ENCODE measurements at places on chromosomes 16 and 17. TPM values are rescaled to one million over a fixed set of nuclear protein-coding genes. Genes with fewer than 3 reads are reported as not detected.

DNA sequence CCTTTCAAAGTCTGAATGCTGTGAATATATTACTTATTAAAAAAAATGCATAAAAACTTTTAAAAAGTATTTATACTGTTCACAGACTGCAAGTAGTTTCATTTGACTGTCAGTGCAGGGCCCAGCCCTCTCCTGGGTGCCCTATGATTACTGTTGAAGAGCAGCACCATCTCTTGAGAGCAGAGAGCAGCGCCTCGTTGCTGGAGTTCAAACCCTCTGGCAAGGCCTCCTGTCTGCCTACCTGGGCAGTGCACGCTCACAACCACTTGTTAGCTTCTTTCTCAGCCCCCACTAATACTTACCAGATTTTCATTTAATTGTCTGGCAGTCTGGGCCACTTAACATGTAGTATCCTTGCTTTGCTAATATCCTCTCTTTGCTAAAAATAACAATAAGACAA lies 233.4 kb downstream of the PHKB start:
- H3K4me3 ChIP-seq = no peak overlapping the region
- H3K27me3 ChIP-seq = no peaks in the 10 kb centered on the region
- peaks cover 36% of the 10 kb centered on the region for H3K36me3 ChIP-seq
- H3K27ac ChIP-seq = no peak overlapping the region
- DNase-seq = no peak
- no peaks in the 10 kb centered on the region for H3K4me1 ChIP-seq

DNA sequence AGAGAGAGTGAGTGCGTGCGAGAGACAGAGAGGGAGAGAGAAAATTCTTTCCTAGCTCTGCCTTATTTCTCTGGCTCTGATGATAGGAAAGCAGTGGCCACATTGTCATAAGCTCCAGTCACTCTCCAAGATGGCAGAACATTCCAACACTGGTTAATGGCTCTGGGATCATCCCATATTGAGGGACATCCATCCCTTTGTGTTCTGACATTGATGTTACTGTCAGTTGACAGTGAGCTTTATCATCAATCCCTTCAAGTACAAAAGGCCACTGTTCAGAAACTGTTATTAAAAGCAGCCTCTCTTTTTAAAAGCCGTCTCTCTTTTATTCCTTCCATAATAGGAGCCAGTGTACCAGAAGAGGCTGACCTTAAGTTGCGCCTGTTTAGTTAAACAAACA lies 1084.9 kb upstream of the RBFOX1 start:
- no peaks in the 10 kb centered on the region for H3K27me3 ChIP-seq
- H3K27ac ChIP-seq = no peak overlapping the region
- no peak overlapping the region for H3K4me3 ChIP-seq
- no peaks in the 10 kb centered on the region for H3K36me3 ChIP-seq

- H3K27ac ChIP-seq = no peak overlapping the region
- no peak overlapping the region for H3K4me3 ChIP-seq
- H3K36me3 ChIP-seq = no peaks in the 10 kb centered on the region
- H3K4me1 ChIP-seq = no peaks in the 10 kb centered on the region
- H3K27me3 ChIP-seq = no peaks in the 10 kb centered on the region
Observed at GRCh38 chr17:27906623-27907022, 13.5 kb upstream of the LYRM9 start.

GRCh38 chr16:10896723-10897122 lies 19.7 kb downstream of the CIITA start:
- H3K27me3 ChIP-seq = no peaks in the 10 kb centered on the region
- DNase-seq = no peak
- H3K4me1 ChIP-seq = no peaks in the 10 kb centered on the region
- H3K36me3 ChIP-seq = no peaks in the 10 kb centered on the region
- no peak overlapping the region for H3K4me3 ChIP-seq

DNA sequence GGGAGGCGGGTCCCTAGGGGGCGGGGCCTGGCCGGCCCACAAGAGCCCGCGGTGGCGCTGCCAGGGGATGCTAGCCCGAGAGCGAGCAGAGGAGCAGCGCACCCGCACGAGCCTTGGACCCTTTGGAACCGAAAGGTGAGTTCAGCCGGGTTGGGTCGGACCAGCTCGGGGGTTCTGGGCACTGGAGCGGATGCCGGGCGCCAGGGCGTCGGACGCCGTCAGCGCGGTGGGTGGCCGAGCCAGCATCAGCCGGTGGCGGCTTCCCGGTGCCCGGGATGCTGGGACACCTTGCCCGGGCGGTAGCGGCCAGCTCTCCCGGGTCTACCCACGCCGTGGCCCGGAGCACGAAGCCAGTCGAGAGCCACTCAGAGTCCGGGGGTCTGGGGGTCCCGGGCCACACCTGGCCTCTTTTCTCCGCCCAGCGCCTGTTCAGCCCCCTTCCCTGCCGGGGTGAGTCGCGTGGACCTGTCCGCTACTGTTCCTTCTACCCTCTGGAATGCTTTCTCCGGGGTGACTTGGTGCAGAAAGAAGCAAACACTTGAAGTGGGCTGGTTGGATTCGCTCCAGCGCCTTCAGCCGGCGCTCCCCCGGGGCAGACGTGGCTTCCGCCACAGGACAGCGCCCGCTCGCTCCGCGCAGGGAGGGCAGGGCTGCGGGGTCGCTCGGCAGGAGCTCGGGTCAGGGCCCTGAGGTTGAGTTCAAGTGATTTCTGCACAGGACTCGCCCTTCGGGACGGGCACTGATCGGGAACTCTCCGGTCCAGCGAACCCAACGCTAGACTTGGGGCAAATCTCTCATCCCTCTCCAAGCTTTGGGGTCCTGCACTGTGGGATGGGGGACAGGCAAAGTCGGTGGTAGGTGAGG lies at the start of gene SCNN1G:
Gene SCNN1G, plus strand, starts transcription at position 67 of the 864 bp plus-strand sequence. CDS start 3,527 bp downstream, outside the sequence.
- H3K4me3 ChIP-seq = peak within 1 kb of the TSS; percentile 30
- no peaks in the 10 kb centered on the region for H3K36me3 ChIP-seq
- DNase-seq = no peak
- H3K27me3 ChIP-seq = no peaks in the 10 kb centered on the region
- H3K27ac ChIP-seq = no peak within 1 kb of the TSS
- no peaks in the 10 kb centered on the region for H3K4me1 ChIP-seq

Gene FOXN1
- not detected for total RNA-seq

DNA sequence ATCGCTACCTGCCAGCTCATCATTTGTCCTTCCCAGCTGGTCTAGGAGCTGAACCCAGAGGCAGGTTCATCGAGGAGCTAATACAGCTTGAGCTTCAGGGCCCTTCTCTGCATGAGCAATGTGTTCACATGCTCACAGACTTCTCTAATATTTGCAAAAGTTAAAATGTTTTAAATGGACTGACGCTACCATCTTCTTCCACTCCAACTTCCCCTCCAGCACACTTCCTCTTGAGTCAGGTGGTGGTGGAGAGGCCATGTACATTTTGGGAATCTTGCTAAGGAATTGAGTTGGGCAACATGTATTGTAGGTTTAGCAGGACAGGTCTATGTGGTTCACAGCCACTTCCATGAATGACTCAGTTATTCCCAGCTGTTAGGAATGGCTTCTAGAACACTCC lies 21.6 kb upstream of the RHOT1 start:
- H3K27ac ChIP-seq = no peak overlapping the region
- H3K4me1 ChIP-seq = no peaks in the 10 kb centered on the region
- no peak overlapping the region for H3K4me3 ChIP-seq
- no peak for DNase-seq
- H3K36me3 ChIP-seq = no peaks in the 10 kb centered on the region

GRCh38 chr17:33500151-33500550 lies 207.1 kb upstream of the ASIC2 start:
- no peaks in the 10 kb centered on the region for H3K27me3 ChIP-seq
- H3K27ac ChIP-seq = no peak overlapping the region

- no peaks in the 10 kb centered on the region for H3K4me1 ChIP-seq
- no peak for DNase-seq
- no peaks in the 10 kb centered on the region for H3K36me3 ChIP-seq
- no peak overlapping the region for H3K4me3 ChIP-seq
- H3K27me3 ChIP-seq = no peaks in the 10 kb centered on the region
- H3K27ac ChIP-seq = no peak overlapping the region
Observed at GRCh38 chr16:19281246-19281645, 4.3 kb upstream of the CLEC19A start.

GRCh38 chr16:2981177-2981898 lies 1.1 kb upstream of the PKMYT1 start:
- H3K27ac ChIP-seq = no peak overlapping the region
- no peaks in the 10 kb centered on the region for H3K4me1 ChIP-seq
- no peak overlapping the region for H3K4me3 ChIP-seq
- H3K27me3 ChIP-seq = no peaks in the 10 kb centered on the region
- H3K36me3 ChIP-seq = no peaks in the 10 kb centered on the region

DNA sequence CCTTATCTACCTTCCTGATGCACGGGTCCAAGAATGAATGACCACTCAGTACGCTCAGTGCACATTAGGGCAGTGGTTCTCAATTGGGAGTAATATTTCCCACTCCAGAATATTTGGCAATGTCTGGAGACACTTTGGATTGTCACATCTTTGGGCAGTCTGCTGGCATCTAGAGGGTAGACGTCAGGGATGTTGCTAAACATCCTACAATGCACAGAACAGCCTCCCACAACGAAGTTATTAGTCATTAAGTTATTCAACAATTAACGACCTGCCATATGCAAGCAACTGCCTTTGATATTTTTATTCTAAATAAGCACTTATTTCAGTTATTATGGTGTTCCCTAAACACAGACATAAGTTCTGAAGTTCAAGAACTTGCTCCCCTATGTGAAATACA lies 669.3 kb downstream of the TOX3 start:
- H3K36me3 ChIP-seq = no peaks in the 10 kb centered on the region
- no peaks in the 10 kb centered on the region for H3K27me3 ChIP-seq
- DNase-seq = no peak
- H3K27ac ChIP-seq = no peak overlapping the region
- H3K4me1 ChIP-seq = no peaks in the 10 kb centered on the region

Gene ARL5C
- total RNA-seq = 0.54 TPM

- H3K36me3 ChIP-seq = no peaks in the 10 kb centered on the region
- no peak overlapping the region for H3K4me3 ChIP-seq
- no peaks in the 10 kb centered on the region for H3K27me3 ChIP-seq
- H3K4me1 ChIP-seq = no peaks in the 10 kb centered on the region
- DNase-seq = no peak
- no peak overlapping the region for H3K27ac ChIP-seq
Observed at GRCh38 chr16:84369938-84370627, 1.7 kb downstream of the ATP2C2 start.

DNA sequence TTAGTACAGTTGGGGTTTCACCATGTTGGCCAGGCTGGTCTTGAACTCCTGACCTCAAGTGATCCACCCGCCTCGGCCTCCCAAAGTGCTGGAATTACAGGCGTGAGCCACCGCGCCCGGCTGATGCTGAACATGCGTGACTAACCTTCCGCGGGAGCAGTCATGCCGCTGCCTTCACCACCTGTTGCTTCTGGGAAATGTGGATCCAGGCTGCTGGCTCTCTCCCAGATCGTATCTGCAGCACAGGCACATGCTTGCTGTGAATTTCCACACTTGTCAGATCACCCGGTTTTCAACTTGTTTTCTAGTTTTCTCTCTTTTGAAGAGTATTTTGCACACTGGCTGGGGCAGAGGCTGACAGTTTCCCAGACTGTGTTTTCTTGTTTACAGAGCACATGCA lies 97.9 kb downstream of the ADCY9 start:
- H3K4me3 ChIP-seq = no peak overlapping the region
- H3K27ac ChIP-seq = no peak overlapping the region
- no peak for DNase-seq

Gene TMEM98
- total RNA-seq = 39.3 TPM

Gene GNGT2
- total RNA-seq = 1.8 TPM

DNA sequence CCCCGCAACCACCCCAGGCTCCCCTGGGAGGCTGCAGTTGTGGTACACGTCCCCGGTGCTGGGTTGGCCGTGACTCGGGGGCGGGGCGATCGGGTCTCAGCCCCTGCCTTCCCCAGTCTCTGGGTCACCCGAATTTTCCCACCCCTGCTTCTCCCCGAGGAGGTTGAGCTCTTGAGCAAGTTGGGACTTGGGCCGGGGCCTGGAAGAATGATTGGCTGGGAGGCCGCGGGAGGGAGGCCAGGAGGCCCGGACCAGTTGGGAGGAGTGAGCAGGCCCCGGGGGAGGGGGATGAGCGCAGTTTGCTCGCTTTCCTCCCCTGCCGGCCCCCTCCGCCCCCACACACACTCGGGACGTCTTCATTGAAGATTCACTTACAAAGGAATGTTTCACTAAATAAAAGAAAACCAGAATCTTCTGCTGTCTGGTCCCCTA lies 4.5 kb upstream of the HEXIM1 start:
- H3K27ac ChIP-seq = peak overlapping the region; percentile 90
- no peaks in the 10 kb centered on the region for H3K36me3 ChIP-seq

Gene HCRT
- total RNA-seq = not detected

Gene SLC16A11
- total RNA-seq = 1.3 TPM

DNA sequence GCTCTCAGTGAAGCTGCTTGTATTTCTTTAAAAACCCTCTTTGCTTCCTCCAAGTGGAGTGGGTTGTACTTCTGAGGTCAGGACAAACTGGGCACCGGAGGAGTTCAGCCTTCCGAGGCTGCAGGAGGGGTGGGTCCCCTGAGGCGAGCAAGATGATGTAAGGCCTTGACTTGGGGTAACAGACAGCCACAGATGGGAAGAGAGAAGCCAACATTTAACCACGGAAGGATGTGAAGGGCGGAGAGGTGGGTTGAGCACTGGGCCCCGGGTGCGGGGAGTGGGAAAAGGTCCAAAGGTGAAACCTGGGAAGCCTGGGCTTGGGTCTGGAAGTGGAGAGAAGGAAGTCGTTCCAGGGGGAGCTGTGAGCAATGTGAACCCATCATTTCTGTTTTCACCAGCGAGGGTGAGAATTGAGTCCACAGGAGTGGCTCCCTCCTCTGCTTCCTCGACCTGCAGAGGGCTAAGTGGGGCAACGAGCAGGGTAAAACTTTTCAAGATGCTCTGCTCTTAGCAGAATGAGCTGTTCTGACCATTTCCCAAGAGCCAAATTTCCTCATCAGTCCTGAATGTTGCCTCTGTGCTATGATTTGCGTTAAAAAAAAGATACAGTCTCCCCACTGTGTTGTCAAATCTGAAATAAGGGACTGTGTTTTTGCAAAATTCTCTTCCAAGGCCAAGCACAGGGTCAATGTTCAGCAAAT lies 137.7 kb upstream of the CRHR1 start:
- no peaks in the 10 kb centered on the region for H3K4me1 ChIP-seq
- DNase-seq = peak; percentile 20
- peaks cover 1% of the 10 kb centered on the region for H3K27me3 ChIP-seq
- no peak overlapping the region for H3K27ac ChIP-seq

DNA sequence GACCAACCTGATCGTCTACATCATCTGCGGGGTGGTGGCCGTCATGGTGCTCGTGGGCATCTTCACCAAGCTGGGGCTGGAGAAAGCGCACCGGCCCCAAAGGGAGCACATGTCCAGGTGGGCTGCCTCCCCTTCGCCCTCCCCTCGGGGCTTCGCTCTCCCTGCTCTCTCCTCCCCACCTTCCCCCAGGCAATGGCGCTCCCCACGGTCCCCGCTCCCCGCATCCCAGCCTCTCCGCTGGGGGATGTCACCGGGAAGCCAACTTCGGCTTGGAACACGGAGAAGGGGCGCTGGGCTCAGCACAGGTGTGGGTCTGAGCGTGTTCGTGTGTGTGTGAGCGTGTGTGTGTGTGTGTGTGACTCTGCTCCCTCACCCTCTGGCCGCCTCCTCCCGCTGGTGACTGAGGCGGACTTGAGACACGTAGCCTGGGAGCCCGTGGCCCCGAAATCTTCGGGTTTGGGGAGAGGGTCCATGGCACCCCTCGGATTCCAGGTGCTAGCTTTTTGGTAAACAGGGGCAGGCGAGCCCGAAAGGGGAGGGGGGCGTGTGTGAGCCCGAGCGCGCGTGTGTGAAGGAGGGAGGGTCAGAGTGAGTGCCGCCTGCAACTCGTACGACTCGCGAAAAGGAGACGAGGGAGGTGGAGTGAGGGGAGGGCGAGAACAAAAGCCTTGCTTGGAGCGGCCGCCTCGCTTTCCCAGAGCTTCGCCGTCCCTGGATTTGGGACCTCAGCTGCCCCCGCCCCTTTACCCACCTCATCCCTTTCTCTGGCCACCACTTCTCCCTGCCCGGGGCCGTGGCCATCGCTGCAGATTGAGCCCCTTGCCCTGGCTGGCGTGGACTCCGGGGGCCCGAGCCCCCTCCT lies 1.3 kb downstream of the SHISA9 start:
- DNase-seq = no peak
- H3K27ac ChIP-seq = no peak overlapping the region
- no peaks in the 10 kb centered on the region for H3K27me3 ChIP-seq
- no peaks in the 10 kb centered on the region for H3K36me3 ChIP-seq
- H3K4me1 ChIP-seq = no peaks in the 10 kb centered on the region

Measured in aorta (tissue), 5 donors.